ENCODE measurements at places on chromosomes 2 and 18.

DNA sequence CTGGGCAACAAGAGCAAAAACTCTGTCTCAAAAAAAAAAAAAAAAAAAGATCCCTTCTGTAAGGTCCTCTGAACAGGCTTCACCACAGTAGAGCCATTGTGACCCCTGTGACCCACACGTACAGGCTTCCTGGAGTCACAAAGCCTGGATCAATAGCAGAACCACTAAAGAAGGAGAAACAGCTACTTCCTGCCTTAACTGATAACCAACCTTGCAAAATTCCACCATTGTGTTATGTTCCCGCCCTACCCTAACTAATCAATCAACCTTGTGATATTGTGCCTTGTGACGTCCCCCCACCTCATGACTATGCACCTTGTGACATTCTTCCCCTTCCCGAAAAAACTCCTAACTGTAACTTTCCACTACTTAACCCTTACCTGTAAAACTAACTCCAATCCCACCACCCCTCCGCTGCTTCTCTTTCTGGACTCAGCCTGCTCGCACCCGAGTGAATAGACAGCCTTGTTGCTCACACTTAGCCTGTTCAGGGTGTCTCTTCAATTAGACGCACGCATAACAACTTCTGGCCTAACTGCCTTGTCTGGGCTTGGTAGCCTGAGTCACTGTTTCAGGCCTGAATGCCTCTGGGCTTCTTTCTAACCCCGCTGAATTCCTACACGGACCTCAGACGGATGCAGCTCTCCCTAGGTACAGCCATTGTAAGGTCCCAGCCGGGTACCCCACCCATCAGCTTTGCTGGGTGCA, 13.9 kb downstream of the SCYGR8 start:
- no peak for DNase-seq

- DNase-seq, result no peak
Measured at GRCh38 chr2:63432373-63432772, 155.9 kb downstream of the WDPCP start.

DNA sequence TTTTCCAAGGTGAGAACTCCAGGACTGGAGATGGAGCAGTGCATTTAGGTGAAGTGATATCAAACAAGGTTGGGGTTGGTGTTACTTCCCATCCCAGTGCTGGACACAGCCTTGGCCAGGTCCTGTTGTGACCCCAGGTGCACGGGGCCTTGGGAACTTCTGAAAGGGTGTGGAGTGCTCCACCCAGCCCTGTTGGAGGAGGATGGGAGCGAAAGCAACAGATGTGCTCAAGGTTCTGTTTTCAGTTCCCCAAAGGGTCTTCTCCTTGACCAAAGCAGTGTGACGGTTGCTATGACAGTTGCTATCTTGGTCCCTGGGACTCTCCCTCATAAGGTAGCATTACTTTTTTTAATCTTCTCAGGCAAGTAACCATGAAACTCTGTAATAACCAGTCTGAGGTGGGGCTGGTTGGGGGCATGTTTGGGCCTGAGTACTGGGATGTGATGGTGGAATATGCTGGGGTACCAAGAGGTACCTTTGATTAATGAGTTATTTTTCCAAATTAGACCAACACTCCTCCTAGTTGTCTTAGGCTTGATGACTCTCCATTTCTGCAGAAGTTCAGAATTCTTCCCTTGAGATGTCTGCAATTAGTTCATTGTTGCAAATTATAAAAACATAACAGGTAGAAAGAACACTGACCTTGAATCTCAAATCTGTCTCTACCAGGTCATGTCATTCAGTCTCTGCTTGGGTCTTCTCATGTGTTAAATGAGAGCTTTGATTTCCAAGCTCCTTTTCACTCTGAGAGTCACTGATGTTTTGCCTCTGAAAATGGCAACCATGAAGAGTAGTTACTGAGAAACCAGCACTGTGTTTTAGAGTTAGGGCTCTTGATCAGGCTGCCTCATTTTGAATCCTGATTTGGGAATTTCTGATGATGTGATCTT, 154.5 kb downstream of the RPIA start:
- DNase-seq, result no peak

DNA sequence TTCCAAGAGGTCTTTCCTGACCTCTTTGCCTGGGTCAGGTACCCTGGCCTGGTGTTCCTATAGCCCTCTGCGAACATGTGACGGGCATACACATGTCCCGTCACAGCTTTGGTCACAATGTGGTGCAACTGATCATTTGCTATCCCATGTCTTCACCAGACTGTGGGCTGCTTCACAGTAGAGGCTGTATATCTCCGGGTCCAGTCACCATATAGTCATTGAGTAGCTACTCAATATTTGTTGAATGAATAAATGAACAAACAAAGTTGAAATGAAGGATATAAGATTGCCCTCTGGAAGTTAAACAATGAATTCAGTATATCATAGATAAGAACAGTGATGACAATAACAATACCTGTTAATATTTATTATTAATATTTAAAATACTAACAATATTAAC, 16.8 kb downstream of the AOX1 start:
- DNase-seq, result no peak

DNA sequence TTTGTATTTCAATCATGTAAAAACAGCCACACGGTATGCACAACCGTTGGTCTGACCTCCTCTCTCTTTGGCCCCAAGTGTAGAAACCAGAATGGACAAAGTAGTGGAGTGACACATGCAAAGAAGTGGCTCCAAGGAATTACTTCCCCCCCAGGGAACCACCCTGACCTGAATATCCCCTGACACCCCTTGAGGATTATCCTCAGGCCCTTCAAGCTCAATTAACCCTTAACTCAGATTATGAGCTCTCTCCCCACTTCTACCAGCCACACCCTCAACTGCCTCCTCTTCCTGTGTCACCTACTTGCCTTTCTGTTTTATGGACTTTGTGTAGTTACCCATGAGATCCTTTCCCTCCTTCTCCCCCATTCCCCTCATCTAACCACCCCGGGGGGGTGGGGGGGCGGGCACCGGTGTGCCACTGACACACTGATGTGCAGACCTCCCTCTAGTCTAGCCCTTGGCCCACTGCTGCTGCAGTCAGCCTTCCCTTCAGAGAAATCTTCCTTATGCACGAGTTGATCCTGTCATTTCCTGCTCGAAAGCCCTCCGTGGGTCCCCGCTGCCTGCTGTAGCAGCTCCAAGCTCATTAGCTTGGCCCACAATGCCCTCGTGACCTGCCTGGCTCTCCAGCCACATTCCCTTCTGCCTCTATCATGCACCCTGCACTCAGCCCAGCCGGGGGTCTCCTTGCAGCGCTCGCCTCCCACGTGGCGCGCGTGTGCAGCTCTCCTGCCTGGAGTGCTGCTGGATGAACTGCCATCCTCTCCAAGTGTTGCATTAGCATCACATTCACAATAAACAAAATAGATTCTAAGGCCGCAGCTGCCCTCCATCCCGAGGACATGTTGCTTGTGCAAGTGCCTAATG, 40.1 kb upstream of the TMEM177 start:
- DNase-seq, result no peak

GRCh38 chr2:136132825-136133155, 14.8 kb upstream of the CXCR4 start:
- no peak for DNase-seq

- no peak for DNase-seq
Measured at GRCh38 chr2:43174368-43174916, 52.0 kb downstream of the ZFP36L2 start.
